AML-193 (cell line): ENCODE measurements at places on chromosomes 3 and 15.
A peak's percentile ranks its signal among the peaks of the same experiment; 100 is the strongest.

DNA sequence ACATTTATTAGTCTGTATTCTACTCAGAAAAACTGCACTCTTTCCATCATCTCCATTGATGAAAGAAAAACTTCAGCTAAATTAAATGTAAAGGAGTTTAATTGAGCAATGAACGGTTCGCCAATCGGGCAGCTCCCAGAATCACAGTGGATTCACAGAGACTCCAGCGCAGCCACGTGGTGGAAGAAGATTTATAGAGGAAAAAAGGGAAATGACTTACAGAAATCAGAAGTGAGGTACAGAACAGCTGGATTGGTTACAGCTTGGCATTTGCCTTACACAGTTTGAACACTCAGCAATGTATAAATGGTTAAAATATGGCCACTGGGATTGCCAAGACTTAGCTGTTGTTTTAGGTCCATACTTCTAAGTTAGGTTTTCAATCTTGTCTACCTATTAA lies 2.8 kb upstream of the SUCLG2 start:
- DNase-seq, result no peak

- DNase-seq, result no peak
These were observed 20.1 kb downstream of the ALS2CL start for GRCh38 chr3:46673151-46674030.

- DNase-seq, result no peak
These were observed 60.0 kb upstream of the FLNB start for GRCh38 chr3:57948080-57948671.

DNA sequence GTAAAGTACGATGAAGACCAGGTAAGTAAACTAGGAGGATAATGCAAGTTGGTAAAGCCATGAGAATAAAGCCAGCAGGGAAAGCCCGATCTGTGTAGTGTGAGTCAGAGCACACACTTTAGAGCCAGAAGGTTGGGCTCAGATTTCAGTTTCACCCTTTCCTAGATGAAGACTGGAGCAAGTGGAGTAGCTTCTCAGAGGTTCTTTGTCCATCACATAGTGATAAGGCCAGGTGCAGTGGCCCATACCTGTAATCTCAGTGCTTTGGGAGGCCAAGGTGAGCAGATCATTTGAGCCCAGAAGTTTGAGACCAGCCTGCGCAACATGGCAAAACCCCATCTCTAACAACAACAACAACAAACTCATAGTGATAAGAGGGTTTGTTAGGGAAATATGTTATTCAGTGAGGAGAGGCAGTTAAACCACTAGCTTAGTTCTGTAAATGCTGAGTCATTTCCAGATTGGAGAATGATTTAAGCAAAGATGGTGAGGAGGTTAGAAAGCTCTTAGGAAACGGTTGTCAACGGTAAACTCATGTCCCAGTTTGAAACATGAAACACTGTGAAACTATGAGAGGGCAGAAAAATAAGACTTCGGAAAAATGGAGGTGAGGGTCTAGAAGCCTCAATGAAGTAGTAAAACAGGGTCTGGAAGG lies 39.0 kb downstream of the IL12A start:
- DNase-seq, result peak; percentile 80

GRCh38 chr3:178514401-178514800 lies 21.8 kb upstream of the KCNMB2 start:
- no peak for DNase-seq

DNA sequence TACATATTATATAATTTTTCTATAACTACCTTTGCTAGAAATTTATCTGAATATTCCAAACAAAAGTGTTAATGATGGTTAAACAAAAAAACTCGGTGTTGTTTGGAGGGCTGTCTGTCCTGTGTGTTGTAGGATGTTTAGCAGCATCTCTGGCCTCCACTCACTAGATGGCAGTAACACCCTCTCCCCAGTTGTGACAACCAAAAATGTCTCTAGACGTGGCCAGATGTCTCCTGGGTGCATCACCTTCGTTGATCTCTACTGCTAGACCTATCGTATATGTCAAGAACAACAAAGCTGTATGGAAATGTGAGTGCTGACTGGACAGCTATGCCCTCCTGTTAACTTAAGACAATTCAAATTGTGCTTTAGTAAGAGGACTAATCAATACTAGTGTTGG lies 14.1 kb downstream of the ANKRD34C start:
- DNase-seq, result no peak
